ENCODE measurements at places on chromosomes 12 and 14. TPM values are rescaled to one million over a fixed set of nuclear protein-coding genes. Genes with fewer than 3 reads are reported as not detected.

DNA sequence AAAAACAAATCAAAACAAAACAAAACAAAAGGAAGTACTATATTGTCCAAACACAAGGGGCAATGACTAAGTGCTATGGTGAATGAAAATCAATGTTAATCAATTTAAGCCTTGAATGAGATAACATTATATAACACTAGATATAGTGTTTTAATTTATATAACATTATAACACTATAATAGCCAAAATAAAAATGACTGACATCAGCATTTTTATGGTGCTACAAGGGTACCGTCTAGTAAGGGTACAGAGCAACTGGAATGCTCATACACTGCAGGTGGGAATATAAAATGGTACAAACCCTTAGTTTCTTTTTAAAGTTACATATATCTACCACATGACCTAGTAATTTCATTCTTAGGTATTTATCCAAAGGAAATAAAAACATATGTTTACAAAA is 5.7 kb downstream of the NEDD8 start:
- H3K27ac ChIP-seq: no peak overlapping the region
- H3K4me1 ChIP-seq: peaks cover 8% of the 10 kb centered on the region
- H3K27me3 ChIP-seq: no peaks in the 10 kb centered on the region
- DNase-seq: no peak

- no peak overlapping the region for H3K4me3 ChIP-seq
- H3K4me1 ChIP-seq: no peaks in the 10 kb centered on the region
- DNase-seq: peak; percentile 29
- H3K27me3 ChIP-seq: no peaks in the 10 kb centered on the region
- H3K36me3 ChIP-seq: peaks cover 18% of the 10 kb centered on the region
Measured at GRCh38 chr12:66118240-66118891, 12.2 kb downstream of the LLPH start.

GRCh38 chr14:85619851-85620250 is 89.9 kb downstream of the FLRT2 start:
- no peak overlapping the region for H3K27ac ChIP-seq
- no peaks in the 10 kb centered on the region for H3K4me1 ChIP-seq
- no peaks in the 10 kb centered on the region for H3K36me3 ChIP-seq

DNA sequence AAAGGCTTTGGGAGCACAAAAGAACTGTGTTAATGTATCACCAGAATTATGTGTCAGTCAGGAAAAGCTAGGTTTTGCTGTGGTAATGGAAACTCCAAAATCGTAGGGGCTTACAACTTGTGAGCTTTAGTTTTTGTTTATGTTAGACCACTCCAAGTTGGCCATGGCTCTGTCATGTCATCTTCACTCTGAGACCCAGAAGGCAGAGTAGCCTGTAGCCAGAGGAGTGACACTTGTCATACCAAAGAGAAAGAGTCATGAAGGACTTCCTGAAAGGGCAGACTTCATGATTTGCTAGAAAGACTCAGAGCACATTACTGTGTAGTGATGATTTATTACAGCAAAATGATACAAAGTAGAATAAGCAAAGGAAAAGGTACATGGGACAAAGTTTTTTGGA is 133.6 kb upstream of the SSTR1 start:
- H3K27me3 ChIP-seq: no peaks in the 10 kb centered on the region
- H3K4me3 ChIP-seq: 0 out of 2 replicates have a peak overlapping the region, but pooled peaks have one; percentile 2
- no peaks in the 10 kb centered on the region for H3K36me3 ChIP-seq
- peaks cover 69% of the 10 kb centered on the region for H3K4me1 ChIP-seq

The INHBC gene
- not detected for total RNA-seq

DNA sequence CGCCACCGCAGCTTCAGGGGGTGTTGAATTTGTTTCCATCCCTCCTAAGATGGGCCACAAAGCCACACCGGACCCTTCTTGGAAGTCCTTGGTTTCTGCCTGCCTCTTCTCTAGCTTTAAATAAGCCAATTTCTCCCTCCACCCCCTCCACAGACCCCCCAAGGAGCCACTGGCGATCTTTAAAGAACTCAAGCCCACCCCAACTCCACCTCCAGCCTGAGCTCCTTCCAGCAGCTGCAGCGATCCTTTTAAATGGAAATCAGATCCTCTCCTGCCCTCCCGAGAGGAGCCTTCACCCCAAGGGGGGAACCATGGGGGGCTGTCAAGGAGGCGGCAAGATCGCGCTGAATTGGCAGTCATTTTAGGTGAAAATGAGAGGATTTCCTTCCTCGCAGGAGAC is 133.1 kb downstream of the NCOR2 start:
- H3K27me3 ChIP-seq: no peaks in the 10 kb centered on the region
- H3K27ac ChIP-seq: no peak overlapping the region
- H3K4me3 ChIP-seq: no peak overlapping the region

DNA sequence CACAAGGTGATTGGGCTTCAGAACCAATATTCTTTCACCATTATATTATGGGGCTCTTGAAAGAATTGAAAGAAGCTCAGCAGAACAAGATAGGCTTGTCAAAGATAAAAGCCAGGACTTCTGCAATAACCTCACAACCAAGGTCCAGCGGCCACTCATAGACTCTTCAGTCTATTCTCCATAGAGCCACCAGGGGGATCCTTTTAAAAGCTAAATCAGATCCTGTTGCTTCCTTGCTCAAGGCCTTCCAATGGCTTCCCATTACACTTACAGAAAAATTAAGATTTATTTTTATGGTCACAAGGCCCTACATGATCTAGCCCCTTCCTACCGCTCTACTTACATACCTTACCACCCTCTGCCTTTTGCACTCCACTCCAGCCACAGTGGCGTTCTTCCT is 169.6 kb downstream of the C12orf42 start:
- H3K27me3 ChIP-seq: no peaks in the 10 kb centered on the region
- no peak overlapping the region for H3K27ac ChIP-seq
- peak; percentile 67 for DNase-seq
- no peaks in the 10 kb centered on the region for H3K4me1 ChIP-seq
- H3K36me3 ChIP-seq: no peaks in the 10 kb centered on the region
- no peak overlapping the region for H3K4me3 ChIP-seq

DNA sequence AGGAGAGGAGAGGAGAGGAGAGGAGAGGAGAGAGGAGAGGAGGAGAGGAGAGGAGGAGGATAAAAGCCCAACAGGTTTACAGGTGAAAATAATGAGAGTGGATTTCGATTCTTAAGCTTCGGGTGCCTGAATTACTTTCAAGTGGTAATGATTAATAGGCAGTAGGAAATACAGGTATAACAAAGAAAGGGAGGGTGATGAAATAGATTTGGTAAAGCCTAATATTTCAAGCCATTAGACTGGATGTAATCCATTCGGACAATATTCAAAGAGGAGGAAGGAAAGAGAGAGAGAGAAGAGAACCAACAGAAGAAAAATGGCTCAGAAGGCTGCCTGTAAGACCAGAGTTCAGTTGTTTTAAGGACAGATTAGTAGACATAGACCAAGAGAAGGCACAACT is 76.6 kb downstream of the RASSF9 start:
- no peaks in the 10 kb centered on the region for H3K4me1 ChIP-seq
- no peak overlapping the region for H3K4me3 ChIP-seq
- no peak for DNase-seq
- H3K27ac ChIP-seq: no peak overlapping the region

- peaks cover 19% of the 10 kb centered on the region for H3K4me1 ChIP-seq
- no peak overlapping the region for H3K4me3 ChIP-seq
- H3K36me3 ChIP-seq: no peaks in the 10 kb centered on the region
- no peak overlapping the region for H3K27ac ChIP-seq
Measured at GRCh38 chr14:90755661-90756304, 60.4 kb downstream of the TTC7B start.

DNA sequence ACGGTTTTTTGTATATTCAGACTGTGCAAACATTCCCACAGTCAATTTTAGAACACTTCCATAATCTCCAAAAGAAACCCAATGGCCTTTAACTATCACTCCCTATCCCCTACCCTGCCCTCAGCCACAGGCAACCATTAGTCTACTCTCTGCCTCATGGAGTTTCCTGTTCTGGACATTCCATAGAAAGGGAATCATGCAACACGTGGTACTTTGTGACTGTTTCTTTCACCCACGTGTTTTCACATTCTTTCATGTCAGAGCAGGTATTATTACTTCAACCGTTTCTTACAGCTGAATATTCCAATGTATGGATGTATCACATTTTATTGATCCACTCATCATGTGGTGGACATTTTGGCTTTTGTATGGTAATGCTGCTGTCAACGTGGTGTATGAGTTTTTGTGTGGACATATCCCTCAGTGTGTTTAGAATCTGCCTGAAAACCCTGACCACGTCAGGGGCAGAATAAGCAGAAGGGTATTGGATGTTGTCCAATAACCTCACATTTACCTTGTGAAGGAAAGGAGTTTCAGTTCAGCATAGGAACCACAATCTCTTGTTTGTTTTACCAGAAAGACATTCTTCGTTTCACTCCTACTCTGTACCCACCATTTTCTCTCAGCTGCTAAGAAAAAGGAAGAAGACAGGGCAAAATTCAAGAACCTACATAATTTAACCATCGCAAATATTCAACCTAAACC is 107.5 kb upstream of the DYRK2 start:
- H3K4me3 ChIP-seq: no peak overlapping the region
- H3K36me3 ChIP-seq: no peaks in the 10 kb centered on the region
- H3K27me3 ChIP-seq: no peaks in the 10 kb centered on the region
- DNase-seq: no peak

Data from Karpas-422 (cell line).